Peyer's patch (tissue), 4 donors: ENCODE measurements at places on chromosomes 7 and 10. TPM values are rescaled to one million over a fixed set of nuclear protein-coding genes. Genes with fewer than 3 reads are reported as not detected.

The ZDHHC6 gene
- 28.4 TPM for total RNA-seq

DNA sequence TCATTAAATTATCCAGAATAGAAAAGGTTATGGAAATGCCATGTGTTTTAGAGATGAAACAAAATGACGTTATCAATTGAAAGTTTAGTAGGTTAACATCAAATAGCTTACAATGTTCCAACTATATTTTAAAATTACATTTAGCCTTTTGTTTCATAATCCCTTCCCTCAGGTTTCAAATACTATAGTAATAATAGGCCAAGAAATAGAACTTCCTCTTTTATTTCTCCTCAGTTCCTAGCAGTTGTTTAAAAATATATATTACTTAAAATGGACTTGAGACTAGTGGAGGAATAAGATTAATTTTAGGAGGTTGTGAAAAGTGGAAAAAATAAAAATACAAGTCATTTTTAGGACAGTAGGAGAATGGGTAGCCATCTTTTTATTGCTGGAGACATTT, 16.4 kb upstream of the PDSS1 start:
- DNase-seq, result no peak

GRCh38 chr10:22468570-22469320, 123.4 kb downstream of the SPAG6 start:
- DNase-seq, result no peak

- DNase-seq, result no peak
Observed at GRCh38 chr7:66176914-66177313, 28.2 kb upstream of the TPST1 start.

GRCh38 chr10:17060289-17060688, 69.3 kb downstream of the CUBN start:
- DNase-seq, result no peak
